ENCODE measurements at places on chromosomes 3 and 15.

- DNase-seq: no peak
Observed at GRCh38 chr15:61824291-61824690, 236.0 kb downstream of the VPS13C start.

DNA sequence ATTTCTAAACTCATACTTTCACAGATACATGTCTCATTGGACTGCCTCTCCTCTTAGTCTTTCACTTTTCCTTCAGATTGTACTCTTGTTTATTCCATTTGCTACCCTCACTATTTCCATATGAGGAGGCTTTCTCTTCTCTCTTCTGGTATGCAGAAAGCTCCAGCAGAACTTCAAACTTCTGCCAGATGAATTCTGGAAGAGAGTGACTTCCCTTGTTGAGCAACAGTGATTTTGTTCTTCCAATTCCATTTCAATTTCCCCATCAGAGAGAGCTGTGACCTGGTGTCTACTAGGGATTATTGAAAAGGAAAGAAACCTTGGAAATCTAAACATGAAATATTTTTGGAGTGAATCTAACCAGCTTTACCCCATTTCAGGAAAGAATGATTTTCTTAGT lies 523.2 kb upstream of the ZNF717 start:
- DNase-seq: no peak

DNA sequence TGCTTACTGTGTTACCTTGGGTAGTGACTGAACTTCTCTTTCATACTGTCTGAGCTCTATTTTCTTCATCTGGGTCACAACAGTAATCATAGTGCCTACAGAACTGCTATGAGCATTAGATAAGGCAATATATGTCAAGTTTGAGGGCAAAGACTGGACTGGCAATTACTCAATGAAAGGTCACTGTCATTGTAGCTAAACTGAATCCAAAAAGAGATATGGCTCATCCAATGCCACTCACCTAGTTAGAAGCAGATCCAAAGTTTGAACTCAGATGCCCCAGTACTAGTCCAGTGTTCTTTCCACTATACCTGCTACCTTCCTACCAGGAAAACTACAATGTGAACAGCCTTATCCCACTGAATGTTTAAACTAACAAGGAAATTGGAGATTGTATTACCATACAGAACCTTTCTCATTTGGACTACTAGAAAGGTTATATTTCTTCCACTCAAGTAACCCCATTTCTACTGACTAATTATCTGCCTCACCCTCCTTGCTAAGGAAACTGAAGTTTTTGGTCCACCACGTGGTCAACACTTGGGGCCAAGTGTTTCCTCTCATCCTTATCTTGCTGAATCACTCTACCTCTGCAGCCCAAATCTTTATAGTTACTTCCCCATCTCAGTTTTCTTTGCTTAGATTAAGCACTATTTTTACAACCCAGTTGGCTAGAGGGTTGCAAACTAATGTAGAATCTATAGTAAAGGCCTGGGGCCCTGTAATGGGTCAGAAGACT lies 202.3 kb upstream of the LPP start:
- DNase-seq: no peak

GRCh38 chr3:100003609-100004503 lies 110.4 kb downstream of the FILIP1L start:
- no peak for DNase-seq

DNA sequence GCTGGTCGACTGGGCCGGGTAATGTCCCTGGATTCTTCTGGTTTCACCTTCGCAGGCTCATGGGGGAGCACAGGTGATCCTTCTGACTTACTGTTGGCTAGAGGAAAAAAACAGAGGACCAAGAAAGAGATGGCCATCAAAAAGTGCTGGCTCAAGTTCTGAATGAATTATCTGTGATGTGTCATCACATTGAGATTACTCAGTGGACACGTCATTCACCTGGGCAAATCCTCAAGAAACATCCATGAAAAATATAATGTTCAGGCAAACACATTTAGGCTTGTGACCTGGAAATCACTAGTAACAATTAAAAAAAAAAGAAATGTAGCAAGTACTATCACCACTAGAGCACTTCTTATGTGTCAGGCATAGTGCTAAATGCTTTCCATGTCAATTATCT lies 81.5 kb upstream of the SLC2A2 start:
- peak; percentile 61 for DNase-seq

DNA sequence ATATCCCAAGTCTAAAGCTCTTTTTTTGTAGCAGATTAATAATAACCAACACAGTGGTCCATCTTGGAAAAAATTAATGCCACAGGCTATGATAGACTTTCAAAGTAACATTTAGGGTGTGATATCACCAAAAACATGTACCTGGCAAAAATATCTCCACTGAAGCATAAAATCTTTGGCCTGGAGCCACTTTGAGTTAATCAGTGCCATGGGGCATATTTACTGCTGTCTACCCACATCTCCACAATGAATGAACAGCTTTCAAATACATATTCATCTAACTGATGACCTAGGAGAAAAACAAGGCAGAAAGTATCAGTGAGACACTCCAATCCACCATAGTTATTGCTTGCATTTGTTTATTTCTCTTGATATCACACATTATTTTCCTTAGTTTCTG lies 296.0 kb upstream of the MDFIC2 start:
- DNase-seq: no peak

DNA sequence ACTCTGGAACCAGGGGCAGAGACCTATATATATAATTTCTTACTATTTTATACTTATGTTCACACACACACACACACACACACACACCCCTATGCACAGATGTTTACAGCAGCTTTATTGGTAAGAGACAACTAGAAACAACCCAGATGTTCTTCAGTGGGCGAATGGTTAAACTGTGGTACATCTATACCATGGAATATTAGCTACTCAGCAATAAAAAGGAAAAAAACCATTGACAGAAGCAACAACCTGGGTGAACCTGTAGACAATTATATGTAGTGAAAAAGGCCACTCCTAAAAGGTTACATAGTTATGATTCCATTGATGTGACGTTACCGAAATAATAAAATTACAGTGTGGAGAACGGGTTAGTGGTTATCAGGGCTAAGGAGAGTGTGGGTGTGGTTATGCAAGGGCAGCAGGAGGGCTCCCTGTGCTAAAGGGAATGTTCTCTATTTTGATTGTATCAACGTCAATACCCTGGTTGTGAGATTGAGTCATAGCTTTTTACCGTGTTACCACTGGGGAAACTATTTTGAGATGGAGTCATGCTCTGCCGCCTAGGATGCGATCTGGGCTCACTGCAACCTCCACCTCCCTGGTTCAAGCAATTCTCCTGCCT lies 85.5 kb downstream of the FLNB start:
- DNase-seq: peak; percentile 91

DNA sequence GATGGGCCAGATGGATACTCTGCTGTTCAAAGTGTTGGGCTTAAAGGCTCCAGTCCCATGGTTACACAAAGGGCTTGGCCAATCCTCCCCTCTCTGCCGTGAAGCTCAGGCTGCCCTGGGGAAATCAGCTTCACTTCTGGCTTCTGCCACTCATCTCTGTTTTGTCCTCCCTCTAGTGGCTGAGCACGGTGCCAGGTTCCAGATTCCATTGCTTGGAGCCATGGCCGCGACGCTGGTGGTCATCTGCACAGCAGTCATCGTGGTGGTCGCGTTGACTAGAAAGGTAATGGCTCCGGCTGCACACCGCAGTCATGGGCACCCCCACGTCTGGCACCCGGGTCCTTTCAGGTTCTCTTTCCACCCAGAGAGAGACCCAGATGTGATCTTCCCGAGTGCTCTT lies 5.6 kb downstream of the TIGIT start:
- DNase-seq: peak; percentile 28

GRCh38 chr3:125440559-125440955 lies 65.4 kb upstream of the ZNF148 start:
- DNase-seq: no peak

DNA sequence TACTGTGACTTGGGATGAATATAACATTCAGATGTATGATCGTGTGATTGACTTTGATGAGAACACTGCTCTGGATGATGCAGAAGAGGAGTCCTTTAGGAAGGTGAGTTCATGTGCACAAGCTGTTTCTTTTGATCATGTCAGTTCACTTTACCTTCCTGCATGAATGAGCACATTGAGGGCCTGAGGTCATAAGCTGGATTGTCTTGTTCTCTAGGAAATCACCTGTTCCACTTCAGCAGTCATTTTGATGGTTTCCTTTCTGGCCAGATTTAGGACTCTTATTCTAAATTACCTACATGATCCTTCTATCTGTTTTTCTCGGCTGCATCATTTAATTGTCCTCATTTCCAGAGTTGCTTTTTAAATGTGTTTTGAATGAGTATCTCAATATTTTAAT lies 4.1 kb downstream of the RCN2 start:
- no peak for DNase-seq

GRCh38 chr3:70933105-70933810 lies 620.8 kb upstream of the MDFIC2 start:
- peak; percentile 23 for DNase-seq

- no peak for DNase-seq
Observed at GRCh38 chr3:139457066-139457465, 19.2 kb downstream of the RBP2 start.

DNA sequence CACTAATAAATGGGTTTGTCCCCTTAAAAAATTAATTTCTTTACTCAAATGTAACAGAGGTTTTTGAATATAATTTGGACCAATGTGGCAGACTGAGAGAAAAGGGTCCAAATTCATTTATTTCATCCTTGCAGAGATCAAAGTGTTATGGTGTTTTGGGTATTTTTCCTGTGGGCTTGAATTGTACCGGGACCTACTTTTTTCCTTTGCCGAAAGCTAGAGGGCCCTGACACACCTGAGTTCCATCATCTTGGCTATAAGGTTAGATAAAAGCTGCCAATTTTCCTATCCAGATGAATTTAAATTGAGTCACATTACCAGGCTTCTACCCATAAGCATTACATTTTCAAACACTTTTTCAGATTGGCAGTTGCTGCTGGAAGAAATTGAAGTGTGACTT lies 908 bp downstream of the CCNB2 start:
- DNase-seq: no peak

DNA sequence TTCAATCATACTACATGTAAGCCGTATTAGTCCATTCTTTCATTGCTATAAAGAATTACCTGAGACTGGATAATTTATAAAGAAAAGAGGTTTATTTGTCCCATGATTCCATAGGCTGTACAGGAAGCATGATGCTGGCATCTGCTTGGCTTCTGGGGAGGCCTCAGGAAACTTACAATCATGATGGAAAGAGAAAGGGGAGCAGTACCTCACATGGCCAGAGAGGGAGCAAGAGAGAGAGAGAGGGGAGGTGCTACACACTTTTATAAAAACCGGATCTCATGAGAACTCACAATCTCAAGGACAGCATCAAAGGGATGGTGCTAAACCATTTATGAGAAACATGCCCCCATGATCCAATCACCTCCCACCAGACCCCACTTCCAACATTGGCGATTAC lies 14.3 kb upstream of the CLASP2 start:
- DNase-seq: no peak

GRCh38 chr3:100060685-100061484 lies 53.4 kb downstream of the FILIP1L start:
- DNase-seq: no peak

GRCh38 chr3:61172684-61173083 lies 78.6 kb downstream of the FHIT start:
- DNase-seq: no peak

DNA sequence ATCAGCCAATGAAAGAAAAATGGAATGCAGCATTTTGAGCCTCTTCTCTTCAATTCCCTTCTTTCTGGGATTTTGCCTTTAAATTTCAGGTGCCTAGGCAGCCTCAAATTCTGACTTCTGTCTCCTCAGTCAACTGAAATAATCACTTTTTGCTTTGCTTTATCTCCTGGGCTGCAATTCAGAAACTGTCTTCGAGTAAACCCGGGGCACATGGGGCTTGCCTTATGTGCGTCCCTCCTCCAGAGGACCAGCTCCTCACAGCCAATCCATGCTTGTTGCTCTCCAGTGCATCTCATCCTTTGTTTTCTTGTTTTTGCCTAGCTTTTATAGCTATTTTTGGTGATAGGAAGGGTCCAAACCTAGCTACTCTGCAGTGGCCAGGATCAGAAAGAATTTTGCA lies 8.8 kb downstream of the RTP3 start:
- no peak for DNase-seq

DNA sequence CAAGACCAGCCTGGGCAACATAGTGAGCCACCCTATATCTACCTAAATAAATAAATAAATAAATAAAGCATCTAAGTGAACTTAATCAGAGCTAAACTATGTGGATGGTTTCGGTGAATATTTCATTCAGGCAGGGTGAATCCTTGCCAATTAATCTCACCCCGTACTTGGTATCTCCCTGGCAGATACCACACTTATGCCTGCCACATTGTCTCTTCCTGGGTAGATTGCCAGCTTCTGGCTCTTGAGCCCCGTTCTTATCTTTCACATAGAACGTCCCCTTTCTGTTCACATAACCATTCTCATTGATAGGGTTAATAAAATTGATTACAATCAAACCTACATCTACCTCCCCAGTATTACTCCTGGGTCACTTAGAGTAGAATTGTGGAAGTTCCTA lies 7.0 kb downstream of the SNAP23 start:
- no peak for DNase-seq

DNA sequence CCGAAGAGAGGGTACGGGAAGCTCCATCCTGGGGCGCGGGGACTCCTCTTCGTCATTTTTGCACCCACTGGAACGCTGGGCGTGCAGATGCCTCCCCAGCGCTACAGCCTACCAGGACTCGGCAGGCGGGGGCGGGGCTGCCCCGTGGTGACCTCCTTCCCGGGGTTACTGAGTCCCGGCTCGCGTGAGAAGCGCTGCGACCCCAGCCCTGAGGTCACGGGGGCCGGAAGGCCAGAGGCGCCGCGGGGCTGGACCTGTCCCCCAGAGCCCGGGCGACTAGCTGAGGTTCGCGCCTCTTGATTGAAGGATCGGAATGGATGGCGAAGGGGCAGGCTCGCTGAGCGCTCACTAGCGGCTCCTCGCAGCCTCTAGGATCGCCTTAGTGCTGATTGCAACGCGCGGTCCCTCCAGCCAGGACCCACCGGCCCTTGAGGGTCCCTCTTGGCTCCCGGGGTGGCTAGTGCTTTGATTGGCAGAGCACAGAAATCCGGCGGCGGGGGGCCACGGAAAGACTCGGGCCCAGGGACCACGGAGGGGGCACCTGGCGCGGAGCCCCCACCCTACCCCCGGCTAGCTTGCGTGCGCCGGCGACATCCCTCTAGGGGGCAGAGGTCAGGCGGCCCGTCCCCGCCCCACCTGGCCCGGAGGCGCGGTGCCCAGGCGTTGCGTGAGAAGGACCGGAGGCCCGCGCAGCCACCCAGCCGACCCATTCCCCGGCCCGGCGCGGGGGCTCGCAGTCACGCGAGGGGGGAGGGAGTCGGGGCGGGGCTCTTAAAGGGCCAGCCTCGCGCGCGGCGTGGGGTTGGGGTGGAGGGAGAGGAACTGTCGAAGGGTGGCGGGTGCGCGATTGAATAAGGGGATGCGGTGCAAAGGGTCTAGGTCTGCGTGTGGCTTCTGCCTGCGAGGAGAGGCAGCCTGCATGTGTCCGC lies 781 bp upstream of the CYP1A1 start:
- DNase-seq: peak; percentile 41

- no peak for DNase-seq
Observed at GRCh38 chr3:98567666-98568270, 25.6 kb downstream of the CPOX start.

- peak; percentile 89 for DNase-seq
Observed at GRCh38 chr3:155065537-155065936, 14.6 kb upstream of the MME start.
